Jurkat, Clone E6-1 (cell line): ENCODE measurements at places on chromosomes 3 and 15.
A peak's percentile ranks its signal among the peaks of the same experiment; 100 is the strongest.

DNA sequence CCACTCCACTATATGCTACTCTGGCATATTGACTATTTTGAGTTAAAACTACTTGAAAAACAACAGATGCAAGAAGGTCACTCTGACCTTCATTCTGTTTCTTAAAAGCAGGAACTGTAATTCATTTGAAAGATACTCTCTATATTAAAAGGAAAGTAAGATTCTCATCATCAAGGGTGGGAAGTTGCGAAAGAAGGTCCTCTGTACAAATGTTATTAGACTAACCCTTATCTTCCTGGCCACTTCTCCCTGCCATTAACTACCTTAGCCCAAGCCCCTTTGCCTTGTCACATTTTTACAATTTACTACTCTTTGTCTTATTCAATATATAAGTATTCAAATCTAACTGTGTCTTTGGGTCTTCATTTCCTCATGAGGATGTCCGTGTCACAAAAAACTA, 16.1 kb downstream of the SIDT1 start:
- DNase-seq, result no peak

DNA sequence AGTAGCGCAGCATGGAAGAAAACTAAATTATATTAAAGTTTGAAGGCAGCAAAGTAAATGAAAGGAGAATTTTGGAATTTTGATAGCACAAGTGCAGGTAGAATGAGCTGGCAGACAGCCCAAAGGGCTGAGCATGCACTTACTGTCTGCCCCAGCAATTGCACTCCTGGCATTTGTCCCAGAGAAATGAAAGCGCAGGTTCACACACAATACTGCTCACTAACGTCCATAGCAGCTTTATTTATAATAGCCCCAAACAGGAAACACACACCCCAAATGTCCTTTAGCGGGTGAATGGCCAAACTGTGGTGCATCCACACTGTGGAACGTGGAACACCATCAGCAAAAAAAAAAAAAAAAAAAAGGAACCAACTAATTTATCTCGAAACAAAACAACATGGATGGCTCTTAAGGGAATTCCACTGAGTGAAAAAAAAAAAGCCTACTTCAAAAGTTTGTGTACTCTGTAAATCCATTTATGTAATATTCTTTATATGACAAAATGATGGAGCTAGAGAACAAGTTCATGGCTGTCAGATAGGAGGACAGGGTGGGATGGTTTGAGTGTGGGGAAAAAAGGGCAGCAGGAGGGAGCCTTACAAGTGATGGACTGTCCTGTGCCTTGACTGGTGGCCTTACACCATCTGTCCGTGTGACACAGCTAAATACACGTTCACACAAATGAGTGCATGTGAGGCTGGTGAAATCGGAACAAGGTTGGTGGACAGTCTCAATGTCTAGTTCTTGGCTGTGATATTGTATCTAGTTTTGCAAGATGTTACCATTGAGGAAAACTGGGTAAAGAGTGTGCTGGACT, 6.0 kb upstream of the TM2D3 start:
- DNase-seq, result no peak

- DNase-seq, result no peak
Observed at GRCh38 chr15:40063563-40064011, 24.6 kb upstream of the SRP14 start.

DNA sequence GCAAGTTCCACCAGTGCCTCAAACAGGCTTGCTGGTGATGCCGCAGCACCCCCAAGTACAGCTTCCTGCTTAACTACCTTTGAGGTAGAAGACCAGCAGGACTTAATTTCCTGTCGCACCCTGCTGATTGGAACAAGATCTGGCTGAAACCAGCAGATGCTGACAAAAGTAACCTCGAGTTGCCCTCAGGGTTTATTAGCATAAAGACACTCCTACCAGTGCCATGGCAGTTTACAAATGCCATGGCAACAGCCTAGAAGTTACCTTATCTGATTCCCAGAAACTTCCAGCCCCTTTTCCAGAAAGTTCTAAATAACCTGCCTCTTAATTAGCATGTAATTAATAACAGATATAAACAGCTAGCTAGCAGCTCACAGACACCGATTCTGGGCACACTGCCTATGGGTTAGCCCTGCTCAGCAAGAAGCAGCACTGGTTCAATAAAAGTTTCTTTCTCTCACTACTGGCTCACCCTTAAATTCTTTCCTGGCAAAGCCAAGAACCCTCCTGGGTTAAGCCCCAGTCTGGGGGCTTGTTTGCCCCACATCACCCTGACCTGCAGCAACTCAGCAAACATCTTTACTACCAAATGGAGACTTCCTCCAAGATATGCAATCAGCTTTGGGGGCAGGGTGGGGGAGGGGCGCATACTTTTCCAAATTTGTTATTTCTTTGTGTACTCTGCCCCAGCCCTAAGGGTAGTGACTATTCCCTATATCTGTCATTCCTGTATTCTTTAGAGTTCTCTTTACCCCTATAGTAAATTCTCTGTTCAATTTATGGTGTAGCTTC, 54.2 kb downstream of the MAP4 start:
- peak; percentile 80 for DNase-seq

DNA sequence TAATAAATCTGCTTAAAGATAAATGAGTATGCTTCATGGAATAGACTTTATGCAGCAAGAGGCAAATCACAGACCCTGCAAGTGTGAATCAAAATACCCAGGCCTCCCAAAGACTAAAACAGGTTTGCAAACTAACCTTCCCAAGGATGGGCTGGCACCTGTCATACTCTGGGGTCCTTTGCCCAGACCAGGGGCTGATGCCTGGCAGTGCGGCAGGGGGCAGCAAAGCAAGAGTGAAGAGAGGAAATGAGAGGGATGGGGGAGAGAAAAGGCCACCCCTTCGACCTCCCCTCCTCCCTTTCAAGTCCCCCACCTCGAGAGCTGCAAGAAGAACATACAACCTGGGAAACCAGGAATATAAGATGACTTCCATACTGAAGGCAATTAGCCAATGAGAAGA, 31.8 kb downstream of the XXYLT1 start:
- no peak for DNase-seq

GRCh38 chr3:65334045-65334665, 646.4 kb upstream of the ADAMTS9 start:
- no peak for DNase-seq

GRCh38 chr15:80482696-80483095, 78.5 kb downstream of the ARNT2 start:
- no peak for DNase-seq

GRCh38 chr15:95853350-95853749, 477.1 kb upstream of the NR2F2 start:
- no peak for DNase-seq

- DNase-seq, result no peak
Observed at GRCh38 chr3:73535137-73535536, 89.6 kb downstream of the PDZRN3 start.

DNA sequence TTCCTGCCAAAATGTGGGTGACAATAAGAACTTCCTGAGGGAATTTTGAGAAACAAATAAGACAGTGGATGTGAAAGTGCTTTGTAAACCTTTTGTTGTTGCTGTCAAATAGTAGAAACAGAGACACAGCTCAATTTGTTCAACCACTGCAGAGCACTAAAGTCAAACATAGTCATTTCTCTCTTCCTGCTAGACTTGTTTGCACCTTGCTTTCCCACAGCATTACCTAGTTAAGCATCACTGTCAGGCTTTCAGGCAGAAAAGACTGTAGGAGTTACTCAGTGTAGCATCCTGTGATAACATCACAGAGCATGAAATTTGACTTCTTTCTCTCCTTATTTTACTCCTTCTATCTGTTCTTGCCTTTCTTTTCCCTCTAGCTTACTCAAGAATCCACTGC, 27.1 kb downstream of the SLC12A1 start:
- no peak for DNase-seq

- DNase-seq, result no peak
Observed at GRCh38 chr15:71043373-71043772, 71.9 kb upstream of the THSD4 start.

DNA sequence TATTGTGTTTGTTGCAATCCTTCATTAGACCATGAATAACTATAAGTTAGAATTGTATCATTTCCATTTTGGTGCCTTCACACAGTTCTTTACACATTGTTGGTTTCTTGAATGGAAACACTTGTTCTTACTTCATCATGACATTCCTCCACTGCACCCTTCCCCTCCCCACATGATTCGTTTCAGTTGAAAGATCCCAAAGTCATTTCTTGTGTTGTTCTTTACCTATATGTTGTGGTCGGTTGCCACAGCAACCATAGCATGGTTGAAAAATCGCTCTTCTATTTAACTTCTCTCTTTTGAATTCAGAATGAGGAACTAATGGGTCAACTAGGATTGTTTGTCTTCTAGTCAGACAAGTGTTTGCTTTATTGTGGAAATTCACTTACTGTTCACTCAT, 103.3 kb downstream of the IL1RAP start:
- DNase-seq, result peak; percentile 30

- no peak for DNase-seq
Observed at GRCh38 chr3:124522082-124522625, 208.1 kb upstream of the UMPS start.

DNA sequence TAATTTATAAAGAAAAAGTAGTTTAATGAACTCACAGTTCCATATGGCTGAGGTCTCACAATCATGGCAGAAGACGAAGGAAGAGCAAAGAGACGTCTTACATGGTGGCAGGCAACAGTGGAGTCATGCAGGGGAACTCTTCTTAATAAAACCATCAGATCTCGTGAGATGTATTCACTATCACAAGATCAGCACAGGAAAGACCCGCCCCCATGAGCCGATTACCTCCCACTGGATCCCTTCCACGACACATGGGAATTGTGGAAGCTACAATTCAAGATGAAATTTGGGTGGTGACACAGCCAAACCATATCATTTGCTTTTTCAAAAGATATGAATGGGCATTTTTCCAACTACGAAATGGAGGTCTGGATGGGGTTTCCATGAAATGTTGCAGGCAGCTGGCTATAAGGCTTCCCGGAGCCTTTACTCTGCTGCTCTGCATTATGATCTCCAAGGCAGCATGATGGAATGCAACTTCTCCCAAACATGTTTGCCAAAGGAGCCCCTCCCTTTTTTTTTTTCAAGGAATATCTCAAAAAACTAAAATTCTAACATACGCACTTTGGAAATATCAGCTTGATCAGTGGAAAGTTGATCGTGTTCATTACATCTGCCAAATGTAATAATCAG, 189.7 kb downstream of the MEX3B start:
- DNase-seq, result no peak

DNA sequence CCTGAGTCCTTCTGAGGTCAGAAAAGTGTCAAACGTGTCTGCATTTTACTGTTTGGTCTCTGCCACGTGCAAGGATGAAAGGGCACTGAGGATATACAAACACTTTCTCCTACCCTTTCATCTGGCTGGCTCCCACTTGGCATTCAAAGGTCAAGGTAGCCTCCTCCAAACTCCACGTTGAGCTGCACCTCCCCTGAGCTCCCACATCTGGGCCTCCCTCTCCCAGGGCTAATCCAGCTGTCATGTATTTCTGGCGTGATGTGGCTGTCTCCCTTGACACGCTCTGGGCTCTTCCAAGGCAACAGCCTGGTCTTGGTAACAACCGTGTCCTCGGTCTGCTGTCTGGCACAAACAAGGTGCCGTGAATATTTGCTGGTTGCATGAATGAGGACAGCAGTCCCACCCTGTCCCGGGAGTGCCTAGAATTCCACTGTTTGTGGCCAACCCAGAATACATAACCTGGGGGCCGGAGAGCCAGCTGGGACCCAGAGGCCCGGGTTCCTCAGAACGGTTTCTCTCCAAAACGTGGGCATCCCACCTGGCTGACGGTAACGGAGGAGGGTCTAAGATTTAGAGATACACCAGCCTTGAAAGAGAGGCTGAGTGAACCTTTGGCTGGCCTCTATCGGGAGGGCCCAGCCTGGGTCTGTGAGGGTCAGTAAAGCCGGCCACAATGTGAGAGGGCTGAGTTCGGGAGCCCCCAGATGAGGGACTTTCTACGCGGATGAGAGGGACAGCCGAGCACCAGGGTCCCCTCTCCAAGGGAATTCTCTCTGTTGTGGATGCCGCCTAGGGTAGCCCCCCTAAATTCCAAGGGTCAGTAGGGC, 767 bp downstream of the GLT8D1 start:
- DNase-seq, result no peak

DNA sequence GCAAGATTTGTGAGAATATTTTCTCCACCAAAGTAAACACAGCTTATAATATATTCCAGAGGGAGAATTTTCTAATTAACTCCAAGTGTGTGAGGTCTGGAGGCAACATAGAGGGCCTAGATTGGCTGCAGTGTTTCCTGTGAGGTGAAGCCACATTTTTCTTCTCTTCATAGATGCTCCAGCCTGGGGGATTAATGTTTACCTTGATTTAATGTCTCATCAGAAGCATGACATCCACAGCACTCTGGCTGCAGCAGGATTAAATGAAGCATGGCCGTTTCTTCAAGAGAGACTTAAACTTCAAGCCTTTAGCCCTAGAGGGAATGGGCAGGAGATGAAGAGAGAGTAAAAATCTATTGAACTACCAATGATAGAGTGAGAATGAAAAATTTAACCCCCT, 137.9 kb upstream of the ZBTB20 start:
- no peak for DNase-seq

DNA sequence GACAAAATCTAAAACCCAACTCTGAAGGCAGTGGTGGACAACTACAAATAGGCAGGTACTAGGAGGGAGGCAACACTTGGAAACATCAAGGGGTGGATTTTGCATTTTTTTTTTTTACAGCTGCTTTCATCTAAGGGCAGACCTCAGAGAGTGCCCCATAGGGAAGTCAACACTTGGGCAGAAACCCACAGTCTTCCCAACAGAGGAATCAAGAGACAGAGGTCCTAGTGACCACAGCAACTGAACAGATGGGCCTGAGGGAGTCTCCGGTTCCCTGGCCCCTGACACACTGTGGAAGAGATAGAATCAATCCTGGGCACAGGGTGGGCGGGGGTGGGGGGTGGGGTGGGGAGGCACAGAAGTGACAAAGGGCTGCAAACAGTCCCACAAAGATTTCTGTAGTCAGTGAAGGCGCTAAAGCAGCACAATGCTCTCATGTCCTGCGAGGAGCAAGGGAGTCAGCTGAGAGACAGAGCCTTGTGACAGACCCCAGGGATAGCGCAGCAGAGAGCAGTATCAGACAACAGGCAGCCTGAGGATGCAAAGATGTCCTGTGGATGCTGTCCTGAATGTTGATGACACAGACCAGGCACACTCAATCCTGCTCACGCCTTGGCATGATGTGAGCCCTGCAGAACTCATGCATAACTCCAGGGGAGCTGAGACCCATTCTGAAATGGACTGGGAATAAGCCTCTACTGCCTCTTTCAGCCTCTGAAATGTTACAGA, 6.9 kb upstream of the RFTN1 start:
- DNase-seq, result no peak
